NCI-H2081 treated with DMSO at 0.1 percent for 48 hours (cell line): ENCODE measurements at places on chromosomes 6 and 20.

DNA sequence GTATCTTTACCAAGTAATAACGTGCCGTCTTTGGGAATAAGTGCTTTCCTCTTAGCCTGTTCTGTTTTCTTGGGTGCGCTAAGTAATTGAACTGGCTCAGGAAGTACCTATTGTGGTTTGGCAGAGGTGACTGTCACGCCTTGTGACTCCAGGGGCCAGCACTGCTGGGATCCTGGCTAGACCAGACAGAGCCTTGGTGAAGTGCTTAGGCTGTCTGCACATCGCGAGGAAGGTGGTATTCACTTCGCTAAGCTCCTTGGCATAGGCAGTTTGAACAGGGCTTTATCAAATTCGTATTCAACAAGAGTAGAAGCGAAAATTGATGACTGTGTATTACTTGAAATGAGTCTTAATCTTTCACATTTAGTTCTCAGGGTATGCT is 17.6 kb downstream of the PRDM1 start:
- DNase-seq, result no peak

- no peak for DNase-seq
Observed at GRCh38 chr20:3997446-3997845, 17.9 kb downstream of the RNF24 start.

GRCh38 chr6:106247293-106247692 is 78.3 kb downstream of the ATG5 start:
- no peak for DNase-seq

GRCh38 chr6:105179244-105180065 is at the start of gene POPDC3:
POPDC3 (minus strand) TSS chr6:105180014; CDS start chr6:105161909, 18,105 bp downstream.
- no peak for DNase-seq

DNA sequence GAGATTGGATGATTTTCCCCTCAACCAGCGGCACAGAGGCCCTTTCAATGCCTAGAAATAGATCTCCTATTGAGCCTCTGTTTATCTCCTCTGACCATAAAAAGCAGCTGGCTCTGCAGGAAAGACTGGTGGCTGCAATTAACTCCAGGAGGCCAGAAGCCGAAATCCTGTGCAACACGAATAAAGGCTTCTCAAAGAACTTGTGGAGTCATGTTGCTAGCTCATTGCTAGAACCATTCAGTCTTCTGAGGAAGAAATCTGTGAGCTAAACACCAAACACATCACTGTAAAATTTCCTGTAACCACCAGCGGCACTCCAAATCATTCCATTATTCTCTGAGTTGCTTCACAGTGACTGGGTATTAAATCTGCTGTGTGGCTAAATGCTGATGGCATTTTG is 49.1 kb upstream of the TPD52L1 start:
- DNase-seq, result no peak

DNA sequence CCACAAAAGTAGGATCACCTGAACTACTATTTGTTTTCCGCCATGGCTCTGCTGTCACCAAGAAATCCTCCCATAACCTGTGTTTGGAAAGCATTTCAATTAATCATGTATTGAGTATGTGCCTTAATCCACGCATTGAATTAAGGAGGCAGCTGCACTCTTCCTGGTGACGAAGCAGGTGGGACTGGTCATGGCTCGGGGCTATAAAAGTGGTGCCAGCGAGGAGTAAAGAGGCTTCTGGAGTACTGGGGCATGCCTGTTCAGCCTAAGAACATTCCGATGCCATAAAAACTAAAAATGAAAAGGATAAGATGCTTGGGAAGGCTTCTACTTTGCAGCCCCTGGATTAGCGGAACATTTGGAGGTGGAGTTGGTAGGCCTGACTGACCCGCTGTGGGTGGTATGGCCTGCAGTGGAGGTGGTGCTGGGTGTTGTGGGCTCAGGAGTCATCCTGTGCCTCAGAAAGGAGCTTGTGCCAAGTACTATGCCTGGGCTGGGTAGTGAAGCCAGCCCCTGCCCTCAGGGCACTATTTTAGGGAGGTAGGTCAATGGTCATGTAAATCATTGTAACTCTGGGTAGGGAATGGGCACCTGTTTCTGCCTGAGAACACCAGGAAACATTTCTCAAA is 110.5 kb downstream of the B3GAT2 start:
- peak; percentile 20 for DNase-seq
